ENCODE measurements at places on chromosomes 13 and 19.

DNA sequence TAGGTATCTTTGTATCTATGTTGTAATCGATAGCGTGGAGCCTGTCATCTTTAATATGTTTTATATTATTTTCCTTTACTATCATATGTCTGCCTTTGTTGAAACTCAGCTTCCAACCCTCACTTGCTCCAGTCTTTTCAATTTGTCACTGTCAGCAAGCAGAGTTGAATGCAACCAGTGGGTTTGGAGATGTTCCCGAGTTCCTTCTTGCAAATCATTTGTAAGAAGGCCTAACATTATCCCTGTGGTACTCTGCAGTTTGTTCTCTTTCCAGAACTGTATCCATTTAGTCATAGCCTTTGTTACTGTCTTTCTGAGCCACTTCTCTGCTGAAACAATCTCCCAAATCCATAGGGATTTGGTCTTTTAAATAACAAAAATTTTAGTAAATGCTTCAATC lies 41.8 kb downstream of the RNASEH2B start:
- no peak for DNase-seq

DNA sequence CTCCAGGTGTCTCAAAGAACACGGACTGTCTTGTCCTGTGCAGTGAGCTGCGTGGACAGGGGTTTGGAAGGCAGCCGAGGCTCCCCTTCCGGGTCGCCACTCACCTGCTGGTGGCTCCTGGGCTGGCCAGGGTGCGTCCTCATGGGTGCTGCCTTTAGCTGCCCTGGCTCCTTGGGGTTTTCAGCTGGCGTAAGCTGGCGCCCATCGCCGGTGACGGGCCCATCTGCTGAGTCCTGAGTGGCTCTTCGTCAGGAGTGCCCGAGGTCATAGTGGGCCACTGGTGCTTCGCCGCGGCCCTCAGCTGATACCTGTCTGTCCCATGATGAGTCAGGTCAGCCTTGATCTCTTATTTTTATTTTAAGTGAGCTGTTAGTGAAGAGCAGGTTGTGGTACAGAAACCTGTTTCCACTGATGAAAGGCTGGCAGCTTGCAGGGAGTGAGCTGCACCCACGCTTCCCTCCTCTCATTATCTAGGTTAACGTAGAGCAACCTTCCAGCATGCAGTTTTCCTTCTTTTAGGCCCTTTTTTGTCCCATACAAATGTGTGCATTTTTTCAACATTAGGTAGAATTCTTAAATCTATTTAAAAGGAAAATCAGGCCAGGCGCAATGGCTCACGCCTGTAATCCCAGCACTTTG lies 18.4 kb downstream of the EPN1 start:
- DNase-seq = peak; percentile 40

GRCh38 chr13:27658546-27658945 lies 36.9 kb downstream of the POLR1D start:
- no peak for DNase-seq

DNA sequence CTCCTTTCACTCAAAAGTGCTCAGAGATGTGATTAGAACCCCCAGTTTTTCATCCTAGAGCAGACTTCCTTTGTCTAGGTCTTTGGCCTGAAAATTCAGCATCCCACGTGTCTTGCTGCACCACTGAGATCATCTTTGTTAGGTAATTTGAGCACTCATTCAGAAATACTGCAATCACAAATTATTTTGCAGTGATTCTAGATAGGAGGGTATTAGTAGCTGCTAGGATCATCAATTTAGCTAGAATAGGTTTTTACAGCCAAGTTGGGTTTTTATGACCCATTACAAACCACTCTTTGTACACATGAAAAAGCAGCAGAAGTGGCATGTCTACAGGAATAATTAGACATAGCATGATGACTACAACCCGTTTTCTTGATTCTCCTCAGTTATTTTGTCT lies 219.6 kb downstream of the GPC6 start:
- no peak for DNase-seq

DNA sequence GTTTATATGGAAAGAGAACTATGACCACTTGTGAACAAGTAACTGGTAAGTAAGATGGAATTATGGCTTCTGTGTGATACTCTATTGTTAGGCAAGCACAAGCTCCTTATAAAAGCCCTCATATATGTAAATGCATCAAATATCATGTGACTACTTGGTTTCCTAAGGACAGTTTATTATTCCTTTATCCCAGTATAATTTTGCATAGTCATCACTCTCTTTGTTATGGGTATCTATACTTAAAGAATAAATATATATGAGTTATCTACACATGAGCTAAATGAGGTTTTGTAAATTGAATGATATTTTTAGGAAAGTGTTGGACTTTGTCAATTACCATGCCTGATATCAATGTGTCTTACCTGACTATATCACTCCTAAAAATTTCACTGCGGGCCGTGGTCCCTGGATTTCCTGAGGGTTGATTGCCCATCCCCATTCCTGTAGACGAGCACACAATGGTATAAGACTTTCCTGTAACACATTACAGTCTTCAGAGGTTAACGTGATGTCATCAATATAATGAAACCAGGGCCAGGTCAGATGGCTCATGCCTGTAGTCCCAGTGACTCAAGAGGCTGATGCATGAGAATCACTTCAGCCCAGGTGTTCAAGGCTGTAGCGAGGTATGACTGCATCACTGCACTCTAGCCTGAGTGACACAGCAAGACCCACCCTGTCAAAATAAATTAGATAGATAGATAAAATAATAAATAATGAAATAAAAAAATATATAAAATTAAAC lies 20.7 kb downstream of the ZNF844 start:
- no peak for DNase-seq

- DNase-seq = no peak
These were observed 262.6 kb upstream of the RXFP2 start for GRCh38 chr13:31476753-31477152.

- DNase-seq = no peak
These were observed 194.5 kb downstream of the NBEA start for GRCh38 chr13:35136585-35136984.

DNA sequence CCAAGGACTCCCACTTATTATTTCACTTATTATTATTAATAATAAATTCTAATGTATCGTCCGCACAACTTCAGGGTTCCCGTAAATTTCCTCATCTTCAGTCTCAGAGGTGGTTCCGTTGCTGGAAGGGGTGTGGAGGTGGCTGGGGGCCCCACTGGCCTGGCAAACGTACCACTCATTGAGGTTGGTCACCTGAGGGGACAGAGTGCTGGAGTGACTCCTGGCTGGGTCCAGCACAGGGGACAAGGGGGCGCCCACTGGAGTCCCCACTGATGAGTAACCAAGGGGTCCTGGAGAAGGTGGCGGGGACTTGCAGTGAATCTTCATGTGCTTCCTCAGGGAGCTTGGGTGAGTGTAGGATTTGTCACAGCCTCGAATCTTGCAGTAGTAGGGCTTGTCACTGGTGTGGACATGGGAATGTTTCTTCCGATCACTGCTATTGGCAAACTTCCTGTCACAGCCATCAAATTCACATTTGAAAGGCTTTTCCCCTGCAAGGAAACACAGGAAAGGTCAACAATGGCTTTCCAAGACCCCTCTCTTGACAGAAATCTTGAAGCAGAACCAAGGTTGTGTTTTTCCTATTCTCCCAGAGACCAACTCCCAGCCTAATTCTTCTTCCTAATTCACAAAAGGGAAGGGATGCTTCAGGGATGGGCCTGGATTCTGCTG lies 6.1 kb downstream of the ZIC5 start:
- DNase-seq = no peak

DNA sequence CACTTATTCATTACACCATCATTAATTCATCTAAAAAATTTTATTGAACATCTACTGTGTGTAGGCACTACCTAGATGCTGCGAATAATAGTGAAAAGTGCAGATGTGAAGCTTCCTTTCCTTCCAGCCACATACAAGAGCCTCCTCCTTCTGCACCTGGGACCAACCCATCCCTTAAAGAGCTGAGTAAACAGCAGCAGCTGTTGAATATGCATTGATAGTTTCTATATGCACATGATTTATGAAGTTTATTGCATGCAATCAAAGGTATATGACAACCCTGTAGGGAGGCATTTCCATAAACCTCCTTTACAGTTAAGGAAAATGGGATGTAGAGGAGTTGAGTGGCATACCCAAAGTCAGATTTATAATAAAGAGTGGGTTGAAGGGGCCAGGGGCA lies 110.3 kb upstream of the IPO5 start:
- DNase-seq = no peak

DNA sequence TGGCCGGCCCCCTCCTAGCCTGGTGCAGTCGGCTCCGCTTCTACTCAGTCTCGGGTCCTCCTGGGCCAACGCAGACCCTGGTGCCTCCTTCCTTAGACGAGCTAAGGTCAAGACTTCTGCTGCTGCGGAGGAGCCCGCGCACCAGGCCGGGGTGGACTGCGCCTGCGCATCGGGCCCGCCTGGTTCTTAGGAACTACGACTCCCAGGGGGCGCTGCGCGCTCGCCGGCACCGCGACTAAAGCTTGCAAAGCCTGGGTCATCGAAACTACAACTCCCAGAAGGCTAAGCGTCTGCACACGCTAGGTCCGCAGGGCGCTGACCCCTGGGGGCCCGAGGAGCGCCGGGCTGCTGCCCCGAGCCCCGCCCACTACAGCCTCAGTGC lies at the start of gene ZNF835:
ZNF835 (minus strand) TSS at position 145 of the 382 bp plus-strand sequence. CDS start 6,559 bp downstream, outside the sequence.
- peak; percentile 58 for DNase-seq

GRCh38 chr13:19183676-19184075 lies 2.1 kb upstream of the TUBA3C start:
- no peak for DNase-seq

DNA sequence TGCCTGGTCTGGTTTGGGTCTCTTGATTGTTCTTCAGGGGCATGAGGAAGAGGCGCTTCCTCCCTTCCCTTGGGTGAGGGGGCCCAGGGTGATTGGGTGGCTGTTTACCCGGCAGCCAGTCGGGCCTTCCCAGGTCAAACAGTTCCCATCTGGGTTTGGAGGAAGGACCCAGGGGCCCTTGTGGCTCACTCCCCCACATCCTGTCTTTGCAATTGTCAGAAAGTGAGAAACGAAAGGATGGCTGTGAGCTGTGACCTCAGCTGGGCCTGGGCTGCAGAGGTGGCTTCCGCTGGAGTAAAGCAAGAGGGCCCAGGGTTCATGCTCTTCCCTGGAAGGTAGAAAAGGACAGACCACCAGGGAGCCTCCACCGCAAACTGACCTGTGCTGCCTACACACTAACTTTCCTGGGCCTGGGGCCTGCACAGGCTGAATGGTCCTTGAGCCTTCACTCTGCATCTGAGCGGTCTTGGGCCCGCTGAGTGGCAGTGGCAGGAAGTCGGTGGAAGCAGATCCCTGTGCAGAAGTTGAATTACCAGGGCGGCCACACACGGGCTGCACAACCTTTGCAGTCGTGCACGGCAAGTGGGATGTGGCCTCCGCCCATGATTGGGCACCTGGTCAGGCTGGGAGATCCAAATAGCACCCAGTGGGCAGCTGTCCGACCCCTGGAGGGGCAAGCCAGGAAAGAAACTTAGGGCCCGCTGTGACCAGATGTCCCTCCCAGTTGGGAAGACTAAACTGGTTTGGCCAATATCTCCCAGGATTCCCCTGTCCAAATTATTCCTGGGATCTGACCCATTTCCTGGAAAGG lies 5.3 kb upstream of the CD79A start:
- peak; percentile 85 for DNase-seq

GRCh38 chr13:65829241-65830008 lies 1400.7 kb downstream of the PCDH9 start:
- no peak for DNase-seq

- DNase-seq = no peak
These were observed 64.3 kb upstream of the F7 start for GRCh38 chr13:113041293-113041690.

GRCh38 chr13:105969761-105970160 lies 565.7 kb downstream of the EFNB2 start:
- DNase-seq = no peak

- DNase-seq = no peak
These were observed 1.1 kb downstream of the LSM14A start for GRCh38 chr19:34173193-34173956.

All from GM13976 (cell line).